NCI-H226 (cell line): ENCODE measurements at places on chromosomes 1 and 21.

- no peak for DNase-seq
These were observed 43.1 kb upstream of the IGSF3 start for GRCh38 chr1:116710420-116711262.

- no peak for DNase-seq
These were observed 7.0 kb upstream of the CDCP2 start for GRCh38 chr1:54159733-54160316.

DNA sequence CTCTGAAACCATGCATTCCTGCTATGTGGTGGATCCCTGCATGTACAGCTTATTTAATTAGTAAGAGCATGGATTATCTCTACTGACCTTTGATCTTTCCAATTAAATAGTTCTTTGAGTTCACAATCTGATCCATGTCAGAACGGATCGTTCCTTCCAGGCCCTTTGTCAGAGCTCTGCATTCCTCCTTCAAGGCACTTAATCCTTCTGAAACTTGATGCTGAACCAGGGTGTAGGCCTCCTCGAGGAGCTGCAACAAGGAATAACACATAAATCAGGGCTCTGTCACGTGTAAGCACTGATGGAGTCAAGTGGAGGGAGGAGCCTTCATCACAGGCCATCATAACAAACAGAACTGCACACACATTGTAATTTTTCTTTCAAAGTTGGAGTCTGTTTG, 68.4 kb upstream of the EDEM3 start:
- no peak for DNase-seq

GRCh38 chr1:220526294-220526693, 1.6 kb upstream of the MARK1 start:
- no peak for DNase-seq

- no peak for DNase-seq
These were observed 120.4 kb upstream of the KAZN start for GRCh38 chr1:14478120-14478519.

DNA sequence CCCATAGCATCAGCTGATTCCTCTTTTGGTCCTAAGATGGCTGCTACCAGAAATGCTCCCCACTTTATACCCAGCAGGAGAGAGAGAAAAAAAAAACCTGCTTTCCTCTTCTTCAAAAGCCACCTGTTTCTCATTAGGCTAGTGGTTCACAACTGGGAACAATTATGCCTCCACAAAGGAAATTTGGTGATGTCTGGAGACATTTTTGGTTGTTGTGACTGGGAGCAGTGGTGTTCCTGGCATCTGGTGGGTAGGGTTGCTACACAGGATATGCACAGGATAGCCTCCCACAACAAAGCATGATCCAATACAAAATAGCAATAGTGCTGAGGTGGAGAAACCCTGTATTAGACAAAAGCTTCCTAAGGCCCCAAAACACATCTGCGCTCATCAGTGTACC, 38.5 kb upstream of the SGIP1 start:
- no peak for DNase-seq

- no peak for DNase-seq
These were observed 280.3 kb downstream of the HMCN1 start for GRCh38 chr1:186014370-186015037.

DNA sequence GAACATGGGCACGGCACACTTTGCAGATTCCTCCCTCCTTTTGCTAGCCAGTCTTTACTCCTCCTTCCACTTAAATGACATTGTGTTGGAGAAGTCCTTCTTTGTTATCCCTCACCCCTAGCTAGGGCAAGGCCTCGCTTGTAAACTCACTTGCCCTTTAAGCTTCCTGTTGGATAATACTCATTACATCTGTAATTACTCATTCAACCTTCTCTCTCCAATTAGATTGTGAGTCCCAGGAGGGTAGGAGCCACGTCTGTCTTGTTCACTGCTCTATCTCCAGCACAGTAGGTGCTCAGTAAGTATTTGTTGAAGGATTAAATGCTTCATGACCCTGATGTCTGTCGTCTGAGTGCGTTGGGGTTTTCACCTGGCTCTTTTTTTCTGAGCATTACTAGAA, 98.7 kb upstream of the USP24 start:
- no peak for DNase-seq

DNA sequence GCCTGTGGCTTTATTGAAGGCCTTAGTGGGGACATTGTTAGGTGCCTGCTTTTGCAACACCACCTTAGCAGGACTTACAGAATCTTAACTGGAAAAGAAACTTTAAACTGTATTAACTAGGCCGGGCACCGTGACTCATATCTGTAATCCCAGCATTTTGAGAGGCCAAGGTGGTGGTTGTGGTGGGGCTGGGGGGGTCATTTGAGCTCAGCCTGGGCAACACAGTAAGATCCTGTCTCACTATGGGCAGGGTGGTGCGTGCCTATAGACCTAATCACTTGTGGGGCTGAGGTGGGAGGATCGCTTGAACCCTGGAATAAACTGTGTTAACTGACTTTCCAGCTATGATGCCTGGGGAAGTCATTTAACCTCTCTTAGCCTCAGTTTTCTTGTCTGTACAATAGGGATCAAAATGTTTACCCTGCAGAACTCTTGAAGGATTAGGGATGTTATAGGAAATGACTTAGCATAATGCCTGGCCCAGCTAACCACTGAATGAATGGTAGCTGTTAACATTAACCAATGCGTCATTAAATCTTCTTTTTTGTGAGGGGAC, 39.5 kb downstream of the IER5 start:
- DNase-seq, result no peak

- no peak for DNase-seq
These were observed 424 bp upstream of the PCNX2 start for GRCh38 chr1:233295975-233296322.
